ENCODE measurements at places on chromosomes 3 and 15.

DNA sequence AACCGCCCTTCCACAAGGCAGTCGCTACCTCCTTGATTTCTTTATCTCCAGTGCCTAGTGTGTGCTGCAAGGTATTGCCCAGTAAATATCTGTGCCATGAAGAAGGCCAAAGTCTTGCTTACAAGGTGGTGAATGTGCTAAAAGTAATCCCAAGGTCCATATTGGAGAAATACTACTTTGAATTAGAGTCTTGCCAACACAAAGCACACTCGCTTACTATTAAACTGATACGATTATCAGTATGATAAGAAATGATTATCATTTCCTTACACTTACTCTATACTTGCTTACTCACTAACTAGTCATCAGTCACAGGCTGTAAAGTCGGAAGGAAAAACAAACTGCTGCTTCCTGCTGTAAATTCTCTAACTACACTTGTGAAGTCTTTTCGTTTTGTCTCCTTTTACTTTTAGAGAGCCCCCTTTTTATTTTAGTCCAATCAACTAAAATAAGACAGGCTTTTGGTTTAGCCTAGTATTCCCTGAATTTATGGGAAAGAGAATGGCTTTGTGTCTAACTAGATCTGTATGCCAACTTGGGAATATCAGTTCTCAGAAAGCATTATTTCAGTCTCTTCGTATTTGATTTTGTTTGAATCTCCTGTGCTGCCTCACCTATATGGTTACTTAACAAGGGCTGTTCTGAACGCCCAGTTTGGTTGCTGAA lies 107.1 kb upstream of the TSC22D2 start:
- no peak for DNase-seq

- no peak for DNase-seq
Measured at GRCh38 chr15:76191539-76192244, 119.6 kb downstream of the ETFA start.

- DNase-seq = no peak
Measured at GRCh38 chr3:25338158-25338725, 89.8 kb upstream of the RARB start.

DNA sequence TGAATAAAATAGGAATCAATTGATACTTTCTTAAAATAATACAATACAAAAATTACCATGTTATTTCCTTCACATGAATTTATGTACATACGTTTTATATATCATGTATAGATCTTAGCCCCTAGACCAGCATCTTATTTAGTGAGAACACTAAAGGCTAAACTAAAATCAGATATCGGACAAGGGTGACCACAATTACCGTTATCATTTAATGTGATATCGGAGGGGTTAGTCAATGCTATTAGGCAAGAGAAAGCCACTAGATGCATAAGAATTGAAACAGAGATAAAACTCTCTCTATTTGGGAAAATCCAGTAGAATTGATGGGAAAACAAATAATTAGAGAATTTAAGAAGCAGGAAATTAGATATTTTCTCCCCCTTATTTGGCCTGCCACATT lies 46.5 kb upstream of the TIMP4 start:
- DNase-seq = no peak
